ENCODE measurements at places on chromosomes 13 and 19.

DNA sequence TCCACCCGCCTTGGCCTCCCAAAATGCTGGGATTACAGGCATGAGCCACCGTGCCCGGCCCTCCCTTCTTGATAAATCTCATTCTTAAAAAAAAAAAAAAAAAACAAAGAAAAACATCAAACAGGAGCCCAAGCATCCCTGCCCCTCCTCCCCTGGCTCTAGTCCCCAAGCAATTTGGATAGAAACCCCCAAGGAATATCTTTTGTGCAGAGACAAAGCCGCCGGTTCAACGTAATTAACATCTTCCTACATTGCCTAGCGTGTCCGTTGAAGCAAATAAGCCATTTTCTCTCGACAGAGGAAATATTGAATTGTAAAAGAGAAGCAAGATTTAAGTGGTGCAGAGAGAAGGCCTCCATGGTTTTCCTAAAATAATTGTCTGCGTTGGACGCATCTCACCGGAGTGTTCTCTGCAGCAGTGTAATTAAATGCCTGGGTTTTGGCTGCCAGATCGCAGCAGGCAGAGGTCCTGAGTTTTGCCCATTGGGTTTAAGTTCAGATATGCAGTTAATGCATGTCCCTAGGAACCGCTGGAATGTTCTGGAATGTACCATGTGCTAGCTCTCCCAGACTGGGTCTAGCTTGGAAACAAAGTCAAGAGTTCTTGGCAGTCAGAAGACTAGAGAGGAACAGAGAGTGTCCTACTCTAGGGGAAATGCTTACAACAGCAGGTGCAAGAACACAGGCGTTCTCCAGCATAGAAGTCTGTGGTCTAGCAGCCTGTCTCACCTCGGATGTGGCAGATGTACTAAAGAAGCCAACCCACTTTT, 30.8 kb downstream of the PIN1 start:
- no peak for DNase-seq

- DNase-seq = no peak
Measured at GRCh38 chr13:94239135-94239534, 240.3 kb downstream of the DCT start.

DNA sequence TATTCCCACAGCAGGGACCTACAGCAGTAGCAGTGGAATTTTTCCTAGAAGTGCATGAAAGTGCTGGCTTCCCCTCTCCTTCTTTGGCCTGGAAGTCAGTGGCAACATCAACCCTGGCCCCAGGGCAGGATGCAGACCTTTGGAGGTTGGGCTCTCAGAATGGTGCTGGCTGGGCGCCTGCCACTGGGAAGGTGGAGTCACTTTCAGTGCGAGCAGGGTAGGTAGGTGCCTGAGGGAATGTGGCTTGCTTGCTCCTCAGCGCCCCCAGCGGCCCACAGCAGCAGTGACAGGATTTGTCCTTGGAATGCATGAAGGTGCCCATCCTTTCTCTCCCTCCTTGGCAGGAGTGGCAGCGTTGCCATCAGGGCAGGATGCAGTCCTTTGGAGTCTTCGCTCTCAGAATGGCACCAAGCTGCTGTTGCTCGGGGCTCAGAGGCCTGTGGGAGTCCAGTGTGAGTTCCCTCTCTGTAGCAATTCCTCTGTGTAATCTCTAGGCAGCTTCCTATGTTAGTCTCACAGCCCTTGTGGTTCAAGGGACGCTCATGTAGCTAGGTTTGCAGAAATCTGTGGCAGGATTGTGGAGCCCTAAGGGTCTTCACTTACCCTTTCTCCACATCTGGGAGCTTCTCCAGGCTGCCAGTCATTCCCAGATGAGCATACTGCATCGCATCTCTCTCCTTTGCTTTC, 354.4 kb upstream of the DACH1 start:
- DNase-seq = no peak

GRCh38 chr19:52221831-52222375, 32.1 kb downstream of the PPP2R1A start:
- no peak for DNase-seq

- DNase-seq = no peak
Measured at GRCh38 chr19:15187026-15188007, 13.5 kb downstream of the NOTCH3 start.

- DNase-seq = no peak
Measured at GRCh38 chr19:15223649-15224361, 8.4 kb downstream of the EPHX3 start.

- no peak for DNase-seq
Measured at GRCh38 chr13:30394751-30395191, 27.5 kb upstream of the UBE2L5 start.

DNA sequence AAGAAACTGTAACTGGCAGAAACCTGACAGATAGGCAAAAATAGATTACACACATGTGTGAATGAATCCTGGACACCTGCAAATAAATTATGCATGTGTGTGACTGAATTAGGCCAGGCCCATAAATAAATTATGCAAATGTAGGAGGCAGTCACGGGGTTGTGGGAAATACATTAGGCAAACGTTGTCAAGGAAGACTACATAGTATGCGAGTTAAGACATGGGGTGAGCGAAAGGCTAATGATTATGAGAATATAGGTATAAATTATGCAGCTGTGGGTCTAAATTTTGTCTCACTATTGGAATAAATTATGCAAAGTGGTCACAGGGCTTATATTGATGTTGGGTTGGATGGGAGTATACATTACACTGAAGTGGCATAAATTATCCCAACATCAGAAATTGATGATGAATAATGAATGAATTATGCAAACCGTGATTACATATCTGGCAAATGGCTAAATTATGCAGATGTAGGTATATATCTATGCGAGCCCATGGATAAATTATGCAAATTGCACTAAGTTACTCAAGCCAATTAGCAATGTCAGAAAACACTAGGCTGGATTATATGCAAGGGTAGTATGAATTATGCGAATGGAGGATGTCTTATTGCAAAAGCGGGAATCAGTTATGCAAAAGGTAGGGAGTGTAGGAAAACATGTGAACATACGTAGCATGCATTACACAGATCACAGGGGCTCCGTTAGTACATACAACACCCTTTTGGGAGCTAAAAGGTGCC, 6.8 kb downstream of the SLC8A2 start:
- no peak for DNase-seq

DNA sequence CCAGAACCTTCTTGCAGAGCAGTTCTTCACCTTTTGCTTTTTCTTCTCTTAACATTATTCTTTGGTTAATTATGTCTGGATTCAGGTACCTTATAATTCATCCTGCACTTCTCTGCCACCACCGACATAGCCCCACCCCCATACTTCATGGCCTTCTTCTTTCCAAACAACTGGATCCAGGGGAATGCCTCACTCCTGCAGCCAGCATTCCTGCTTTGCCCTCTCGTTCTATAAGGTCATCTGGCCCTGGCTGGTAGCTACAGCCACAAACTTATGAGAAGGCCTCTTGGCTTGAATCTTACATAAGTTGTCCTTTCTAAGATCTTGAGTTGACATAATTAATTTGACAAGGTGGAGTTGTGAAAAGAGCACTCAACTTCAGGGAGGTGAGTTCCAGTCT, 84.1 kb upstream of the FRY start:
- no peak for DNase-seq

DNA sequence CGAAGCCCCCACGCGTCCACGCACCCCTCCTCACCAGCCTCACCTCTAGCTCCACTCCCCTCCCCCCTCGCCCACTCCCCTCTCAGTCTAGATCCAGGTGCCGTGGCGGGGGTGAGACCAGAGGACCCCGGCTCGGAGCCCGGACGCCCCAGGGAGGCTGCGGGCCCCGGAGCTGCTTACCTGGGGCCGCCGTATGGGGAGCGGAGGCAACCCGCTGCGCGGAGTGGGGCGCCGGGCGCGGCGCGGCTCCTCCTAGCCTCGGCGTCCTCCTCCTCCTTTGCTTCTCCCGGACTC, 353 bp downstream of the ENOX1 start:
- DNase-seq = no peak

GRCh38 chr19:1474011-1474764, 4.8 kb downstream of the C19orf25 start:
- DNase-seq = no peak

- no peak for DNase-seq
Measured at GRCh38 chr13:110394371-110394841, 87.3 kb downstream of the COL4A2 start.

GRCh38 chr19:10505583-10506229, 2.5 kb upstream of the KEAP1 start:
- DNase-seq = no peak

GRCh38 chr19:43465468-43466120, at the start of gene LYPD3:
LYPD3 (minus strand) TSS chr19:43465608; CDS start chr19:43465571, 37 bp downstream.
- DNase-seq = no peak

DNA sequence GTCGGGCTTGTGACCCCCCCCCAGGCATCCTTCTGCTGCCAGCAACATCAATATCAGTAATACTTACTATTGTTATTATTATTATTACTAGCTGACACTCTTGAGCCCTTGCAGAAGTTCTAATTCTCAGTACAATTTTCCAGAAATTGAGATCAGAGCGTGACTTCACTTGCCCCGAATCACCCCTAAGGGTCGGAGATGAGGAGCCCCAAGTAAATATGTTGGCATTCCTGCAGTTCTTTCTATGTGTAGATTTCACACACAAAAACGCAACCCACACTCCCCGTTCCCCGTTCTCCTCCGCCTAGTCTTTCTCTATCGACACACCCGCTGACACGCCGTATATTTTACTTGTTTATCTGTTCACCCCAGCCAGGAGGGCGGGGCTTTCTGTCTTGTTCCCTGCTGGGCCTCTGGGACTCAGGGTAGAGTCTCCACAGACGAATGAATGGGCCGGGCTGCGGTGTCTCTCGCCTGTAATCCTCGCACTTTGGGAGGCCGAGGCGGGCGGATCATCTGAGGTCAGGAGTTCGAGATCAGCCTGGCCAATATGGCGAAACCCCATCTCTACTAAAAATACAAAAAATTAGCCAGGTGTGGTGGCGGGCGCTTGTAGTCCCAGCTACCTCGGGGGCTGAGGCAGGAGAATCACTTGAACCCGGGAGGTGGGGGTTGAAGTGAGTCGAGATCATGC, 14.7 kb downstream of the TLE5 start:
- peak; percentile 63 for DNase-seq

GRCh38 chr13:46487748-46488147, 65.2 kb upstream of the LRCH1 start:
- no peak for DNase-seq

GRCh38 chr19:46376241-46377153, 29.6 kb downstream of the PPP5C start:
- DNase-seq = no peak

GRCh38 chr13:112756967-112757758, 67.3 kb downstream of the ATP11A start:
- DNase-seq = no peak

DNA sequence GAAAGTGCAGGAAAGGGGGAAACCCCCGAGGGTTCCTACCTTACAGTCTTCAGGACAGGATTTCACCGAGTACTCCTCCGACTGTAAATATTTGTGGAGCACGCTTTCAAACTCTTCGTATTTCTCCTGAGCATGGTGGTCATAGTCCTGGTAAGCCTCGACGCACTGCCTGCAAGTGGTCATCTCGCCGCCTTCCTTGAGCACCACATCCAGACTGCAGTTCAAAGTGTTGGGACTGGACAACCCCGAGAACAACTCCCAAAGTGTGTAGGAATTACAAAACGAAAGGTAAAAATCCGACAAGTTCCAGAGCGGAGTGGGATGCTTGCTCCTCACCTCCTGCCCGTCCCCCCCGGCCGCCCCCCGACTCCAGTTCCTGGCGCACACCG, 349.7 kb downstream of the LIG4 start:
- DNase-seq = no peak

GRCh38 chr19:45070861-45071544, 5.3 kb downstream of the ZNF296 start:
- no peak for DNase-seq

- no peak for DNase-seq
Measured at GRCh38 chr19:49361438-49362047, 673 bp downstream of the TEAD2 start.

- no peak for DNase-seq
Measured at GRCh38 chr13:91400671-91401070, 2.2 kb downstream of the GPC5 start.

DNA sequence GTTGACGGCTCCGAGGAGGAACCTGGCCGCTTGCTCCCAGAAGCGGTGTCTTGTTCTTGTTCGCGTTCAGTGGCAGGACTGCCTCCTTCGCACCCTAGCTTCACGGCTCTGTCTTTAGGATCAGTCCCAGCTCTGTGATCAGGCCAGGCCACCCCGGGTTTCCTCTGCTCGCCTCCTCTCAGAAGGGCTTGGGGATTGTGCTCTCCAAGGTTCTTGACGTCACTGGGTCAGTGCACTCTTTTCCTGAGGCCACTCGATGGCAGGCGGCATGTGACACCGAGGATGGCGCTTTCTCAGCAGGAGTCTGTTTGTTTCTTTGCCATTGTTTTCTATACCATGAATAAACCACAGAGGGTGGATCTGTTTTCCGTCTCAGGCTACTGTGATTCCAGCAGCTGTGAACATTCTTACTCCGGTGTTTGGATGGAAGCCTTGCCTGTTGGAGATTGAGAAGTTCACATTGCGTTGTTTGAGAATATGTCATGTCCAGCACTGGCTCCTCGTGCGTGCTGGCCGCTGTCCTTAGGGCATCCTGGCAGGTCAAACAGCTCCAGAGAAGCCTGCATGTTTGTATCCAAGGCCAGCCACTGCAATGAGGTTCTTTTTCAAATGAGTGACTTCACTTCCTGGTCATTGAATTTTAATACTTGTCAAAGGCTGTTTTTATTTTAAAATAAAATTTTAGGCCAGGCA, 44.5 kb downstream of the SLC7A9 start:
- no peak for DNase-seq

DNA sequence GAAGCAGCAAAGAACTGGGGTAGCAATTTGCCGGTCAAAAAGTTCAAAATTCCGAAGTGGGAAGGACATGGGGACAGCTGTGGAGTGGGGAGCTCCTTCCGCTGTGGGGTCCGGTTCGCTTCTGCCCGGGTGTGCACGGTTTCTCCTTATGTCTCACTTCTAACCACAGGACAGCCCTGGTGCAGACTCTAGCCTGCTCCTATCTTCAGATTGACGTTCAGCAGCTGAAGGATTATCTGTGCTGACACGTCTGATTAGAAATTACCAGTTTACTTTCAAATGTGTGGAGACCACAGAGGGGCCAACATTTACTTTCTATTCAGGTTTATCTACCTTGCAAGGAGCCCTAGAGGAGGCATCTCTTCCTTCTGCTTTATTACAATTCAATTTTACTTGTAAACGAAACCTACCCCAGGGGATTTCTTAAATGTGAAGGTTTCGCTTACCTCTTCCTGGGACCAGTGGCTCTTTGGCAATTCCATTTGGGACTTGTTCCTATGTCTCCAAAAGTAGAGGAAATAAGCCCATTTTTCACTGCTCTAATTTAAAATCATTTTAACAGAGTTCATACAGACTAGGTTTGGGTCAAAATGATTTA, 27.3 kb downstream of the LHFPL6 start:
- DNase-seq = no peak

GRCh38 chr13:99267927-99268326, 9.7 kb upstream of the GPR18 start:
- no peak for DNase-seq

GRCh38 chr13:70385852-70386251, 277.6 kb upstream of the KLHL1 start:
- no peak for DNase-seq

GRCh38 chr19:3798137-3798536, 12.0 kb upstream of the MATK start:
- no peak for DNase-seq

All from NCI-H2107 (cell line).